ENCODE measurements at places on chromosomes 2 and 18. TPM values are rescaled to one million over a fixed set of nuclear protein-coding genes. Genes with fewer than 3 reads are reported as not detected.

DTNA gene
- polyA plus RNA-seq: 2.6 TPM

ST6GAL2 gene
- 0.01 TPM for polyA plus RNA-seq

DNAH7 gene
- polyA plus RNA-seq: 0.10 TPM

CACNB4 gene
- not detected for polyA plus RNA-seq

AQP12B gene
- polyA plus RNA-seq: not detected

ARHGAP28 gene
- 0.26 TPM for polyA plus RNA-seq

BCL2L11 gene
- polyA plus RNA-seq: 6.2 TPM

SPP2 gene
- polyA plus RNA-seq: not detected

PMAIP1 gene
- polyA plus RNA-seq: 14.4 TPM

UGT1A8 gene
- not detected for polyA plus RNA-seq

ATF2 gene
- polyA plus RNA-seq: 24.0 TPM

DPYSL5 gene
- not detected for polyA plus RNA-seq

HNMT gene
- polyA plus RNA-seq: 4.5 TPM

MYO3B gene
- 0.15 TPM for polyA plus RNA-seq

CD28 gene
- not detected for polyA plus RNA-seq

ERBB4 gene
- polyA plus RNA-seq: not detected

PARD3B gene
- polyA plus RNA-seq: 0.19 TPM

TGFA gene
- 82.0 TPM for polyA plus RNA-seq

C2orf80 gene
- polyA plus RNA-seq: not detected

ALLC gene
- polyA plus RNA-seq: not detected

BCS1L gene
- 54.9 TPM for polyA plus RNA-seq

TXNDC2 gene
- 0.09 TPM for polyA plus RNA-seq

SERPINB3 gene
- 12.3 TPM for polyA plus RNA-seq

Data from mammary epithelial cell (primary cell).